Nephron progenitor cell (in vitro differentiated cells): ENCODE measurements at places on chromosomes 5 and 9.

DNA sequence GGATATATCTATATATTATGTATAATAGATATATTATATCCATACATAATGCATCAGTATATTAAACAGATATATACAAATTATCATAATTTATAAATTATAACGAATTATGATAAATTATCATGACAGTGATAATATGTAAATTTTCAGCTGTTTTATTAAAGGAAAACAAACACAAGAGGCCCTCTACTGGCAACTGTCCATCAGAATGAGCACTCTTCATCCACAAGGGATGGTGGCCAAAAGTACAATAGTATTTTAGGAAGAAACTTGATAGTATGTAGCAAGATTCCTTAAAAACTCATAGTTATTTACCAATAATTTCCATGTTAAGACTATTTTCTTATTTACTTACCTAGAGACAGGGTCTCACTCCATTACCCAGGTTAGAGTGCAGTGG, 113.3 kb upstream of the LPAR1 start:
- no peak for DNase-seq

DNA sequence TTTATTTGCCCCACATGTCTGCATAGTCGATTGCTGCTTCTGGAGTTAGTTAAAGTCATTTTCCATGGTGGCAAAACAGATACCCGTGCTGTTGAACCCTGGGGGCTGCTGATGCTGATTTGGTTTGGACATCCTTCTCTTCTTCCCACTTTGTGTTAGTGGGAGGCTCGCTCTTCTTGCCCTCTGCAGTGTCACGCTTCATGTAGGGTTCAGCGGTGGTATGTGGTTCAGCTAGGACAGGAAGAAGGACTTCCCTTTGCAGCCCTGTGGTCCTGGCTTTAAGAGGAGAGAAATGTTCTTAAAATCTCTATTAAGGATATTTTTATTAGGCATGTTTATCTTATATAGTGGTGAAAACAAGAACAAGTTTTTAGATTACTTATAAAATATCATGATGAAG, 36.2 kb downstream of the SLC36A1 start:
- DNase-seq: no peak

DNA sequence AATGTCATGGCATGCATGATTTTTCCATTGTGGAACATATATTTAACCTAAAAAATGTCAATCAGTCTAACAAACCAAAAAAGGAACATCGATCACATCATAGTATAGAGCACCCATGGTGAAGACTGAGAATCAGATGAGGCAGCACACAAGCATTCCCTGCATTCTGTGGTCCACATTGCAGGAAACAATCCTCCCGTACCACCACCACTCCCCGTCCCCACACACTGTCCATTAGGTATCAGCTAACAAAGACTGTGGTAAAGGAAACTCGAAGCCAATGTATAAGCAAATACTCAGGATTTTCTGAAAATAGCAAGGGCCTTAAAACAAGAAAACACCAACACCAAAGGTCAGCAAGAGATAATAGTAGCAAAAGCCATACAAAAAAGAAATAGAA, 1104.4 kb upstream of the SEMA6A start:
- DNase-seq: no peak

GRCh38 chr5:23035555-23036090, 182.5 kb upstream of the CDH12 start:
- no peak for DNase-seq

GRCh38 chr9:24553183-24553552, 7.5 kb upstream of the IZUMO3 start:
- DNase-seq: no peak

DNA sequence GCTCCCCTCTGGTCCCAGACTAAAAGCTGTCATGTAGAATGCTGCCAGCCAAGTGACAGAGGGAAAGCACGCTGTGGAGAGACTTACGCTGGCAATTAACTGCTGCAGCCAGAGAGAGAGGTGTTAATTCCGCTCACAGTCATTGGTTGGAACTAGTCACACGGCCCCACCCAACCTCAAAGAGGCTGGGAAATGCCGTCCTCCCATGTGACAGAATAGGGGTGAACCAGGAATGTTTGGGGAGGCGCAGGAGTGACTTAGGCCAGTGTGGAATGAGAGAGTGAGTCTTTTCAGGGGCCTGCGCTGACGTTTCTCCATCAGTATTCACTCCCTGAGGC, 87.6 kb downstream of the AMBP start:
- DNase-seq: no peak

- no peak for DNase-seq
Observed at GRCh38 chr5:153151558-153151957, 338.9 kb upstream of the GRIA1 start.

- DNase-seq: no peak
Observed at GRCh38 chr5:17305964-17306725, 88.7 kb downstream of the BASP1 start.
